ENCODE measurements at places on chromosomes 13 and 19.

- no peak for DNase-seq
These were observed 12.0 kb downstream of the CYP4F3 start for GRCh38 chr19:15652559-15653278.

DNA sequence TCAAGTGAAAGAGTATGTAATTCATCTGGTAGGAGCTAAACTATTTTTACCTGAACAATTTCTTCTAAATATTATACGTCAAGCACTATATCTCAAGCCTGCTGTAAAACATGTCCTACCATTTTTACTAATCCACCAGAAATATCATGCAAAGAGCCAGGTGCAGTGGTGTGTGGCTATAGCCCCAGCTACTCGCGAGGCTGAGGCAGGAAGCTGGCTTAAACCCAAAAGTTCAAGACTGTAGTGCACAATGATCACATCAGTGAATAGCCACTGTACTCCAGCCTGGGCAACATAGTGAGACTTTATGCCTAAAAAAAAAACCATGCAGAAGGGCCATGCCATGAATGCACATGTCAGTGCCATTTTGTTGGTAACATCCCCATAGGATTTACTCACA lies 20.7 kb upstream of the CLN5 start:
- DNase-seq, result no peak

DNA sequence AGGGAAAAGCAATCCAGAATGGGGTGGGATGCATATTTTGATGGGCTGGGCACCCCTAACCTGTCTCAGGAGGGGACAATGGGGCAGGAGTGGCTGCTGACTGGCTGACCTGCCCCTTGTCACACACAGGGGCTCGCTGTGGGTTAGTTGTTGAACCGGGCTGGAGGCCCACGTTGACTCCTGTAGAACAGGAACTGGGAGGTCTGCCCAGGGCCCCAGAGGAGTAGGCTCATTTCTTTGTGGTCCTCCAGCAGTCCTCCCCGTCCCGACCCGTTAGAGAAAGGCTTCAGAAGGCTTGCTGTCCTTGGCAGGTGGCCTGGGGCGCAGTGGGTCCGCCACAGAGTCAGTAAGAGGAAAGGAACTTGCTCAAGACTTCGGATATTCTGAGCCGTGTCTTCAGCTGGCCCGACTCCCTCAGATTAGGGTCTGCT lies 70.1 kb downstream of the COL4A1 start:
- no peak for DNase-seq

GRCh38 chr13:40498461-40498860 lies 168.0 kb downstream of the FOXO1 start:
- no peak for DNase-seq

Data from CD14-positive monocyte (primary cell).